ENCODE measurements at places on chromosomes 7 and 10.

DNA sequence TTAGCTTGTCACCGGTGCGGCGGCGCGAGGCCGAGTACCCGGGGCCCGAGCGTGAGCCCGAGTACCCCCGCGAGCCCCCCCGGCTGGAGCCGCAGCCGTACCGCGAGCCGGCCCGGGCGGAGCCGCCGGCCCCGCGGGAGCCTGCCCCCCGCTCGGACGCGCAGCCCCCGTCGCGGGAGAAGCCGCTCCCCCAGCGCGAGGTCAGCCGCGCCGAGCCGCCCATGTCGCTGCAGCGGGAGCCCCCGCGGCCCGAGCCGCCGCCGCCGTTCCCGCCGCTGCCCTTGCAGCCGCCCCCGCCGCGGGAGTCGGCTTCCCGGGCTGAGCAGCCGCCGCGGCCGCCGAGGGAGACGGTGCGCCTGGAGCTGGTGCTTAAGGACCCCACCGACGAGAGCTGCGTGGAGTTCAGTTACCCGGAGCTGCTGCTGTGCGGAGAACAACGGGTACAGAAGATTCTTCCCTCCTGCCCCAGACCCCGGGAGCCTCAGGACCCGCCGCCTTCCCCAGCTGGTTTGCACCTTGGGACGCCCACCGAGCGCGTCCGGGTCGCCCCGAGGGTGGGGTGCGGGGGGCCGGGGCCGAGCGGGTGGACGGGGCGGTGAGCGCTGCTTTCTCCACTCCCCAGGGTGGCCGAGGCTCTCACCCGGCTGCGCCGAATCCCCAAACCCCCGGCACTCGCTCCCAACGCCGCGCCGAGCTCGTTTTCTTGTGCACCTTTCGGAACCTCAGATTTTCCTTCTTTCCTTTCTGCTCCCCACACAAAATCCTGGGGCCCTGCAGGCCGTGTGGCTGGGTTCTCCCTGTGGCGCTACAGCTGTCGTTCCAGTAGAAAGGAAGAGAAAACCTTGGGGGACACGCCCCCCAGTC, 708 bp downstream of the UBN2 start:
- DNase-seq: peak; percentile 30

DNA sequence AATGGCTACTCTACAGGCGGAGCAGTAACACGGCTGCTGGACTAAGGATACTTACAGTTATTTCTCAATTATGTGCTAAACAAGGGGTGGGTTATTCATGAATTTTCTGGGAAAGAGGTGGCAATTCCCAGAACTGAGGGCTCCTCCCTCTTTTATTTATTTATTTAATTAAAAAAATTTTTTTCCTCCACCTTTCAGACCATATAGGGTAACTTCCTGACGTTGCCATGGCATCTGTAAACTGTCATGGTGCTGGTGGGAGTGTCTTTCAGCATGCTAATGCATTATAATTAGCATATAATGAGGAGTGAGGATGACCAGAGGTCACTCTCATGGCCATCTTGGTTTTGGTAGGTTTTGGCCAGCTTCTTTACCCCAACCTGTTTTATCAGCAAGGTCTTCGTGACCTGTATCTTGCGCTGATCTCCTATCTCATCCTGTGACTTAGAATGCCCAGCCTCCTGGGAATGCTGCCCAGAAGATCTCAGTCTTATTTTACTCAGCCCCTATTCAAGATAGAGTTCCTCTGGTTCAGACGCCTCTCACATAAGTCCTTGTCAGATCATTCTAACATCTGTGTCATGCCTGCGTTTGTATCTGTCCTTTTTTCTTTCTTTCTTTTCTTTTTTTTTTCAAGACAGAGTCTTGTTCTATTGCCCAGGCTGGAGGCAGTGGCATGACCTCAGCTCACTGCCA, 15.9 kb upstream of the STOX1 start:
- no peak for DNase-seq

DNA sequence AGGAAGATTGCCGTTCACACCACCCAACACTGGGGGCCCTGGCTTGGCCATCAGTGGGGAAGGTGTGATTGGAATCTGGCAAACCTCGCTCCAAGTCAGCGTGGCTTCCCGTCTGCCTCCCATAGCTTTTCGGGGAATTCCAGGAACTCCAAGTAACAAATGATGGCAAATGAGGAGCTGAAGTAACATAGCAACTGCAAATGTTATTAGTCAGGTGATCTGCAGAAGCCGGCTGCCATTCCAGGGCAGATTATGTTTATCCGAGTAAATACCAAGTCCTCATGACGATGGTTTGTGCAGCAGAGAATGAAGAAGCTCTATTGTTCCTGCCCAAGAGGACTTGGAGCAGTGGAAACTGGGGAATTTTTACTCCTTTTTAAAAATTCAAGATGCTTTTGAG, 270.5 kb upstream of the PODXL start:
- DNase-seq: no peak

DNA sequence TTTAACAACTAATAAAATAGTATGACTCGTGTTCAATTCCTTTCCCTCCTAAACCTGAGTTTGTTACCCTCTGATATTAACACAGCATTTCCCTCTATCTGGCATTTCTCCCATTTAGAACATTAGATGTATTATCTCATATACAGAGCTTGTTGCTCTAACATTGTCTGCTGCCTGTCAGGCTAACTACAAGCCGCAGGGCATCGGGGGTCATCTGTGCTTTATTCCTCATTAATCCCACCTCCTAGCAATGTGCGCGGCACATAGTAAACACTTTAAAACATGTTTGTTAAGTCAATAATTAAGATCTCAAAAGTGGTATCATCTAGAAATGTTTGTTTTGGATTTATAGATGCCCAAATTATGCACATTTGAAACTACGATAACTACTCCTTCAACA, 52.9 kb upstream of the NEBL start:
- DNase-seq: no peak

DNA sequence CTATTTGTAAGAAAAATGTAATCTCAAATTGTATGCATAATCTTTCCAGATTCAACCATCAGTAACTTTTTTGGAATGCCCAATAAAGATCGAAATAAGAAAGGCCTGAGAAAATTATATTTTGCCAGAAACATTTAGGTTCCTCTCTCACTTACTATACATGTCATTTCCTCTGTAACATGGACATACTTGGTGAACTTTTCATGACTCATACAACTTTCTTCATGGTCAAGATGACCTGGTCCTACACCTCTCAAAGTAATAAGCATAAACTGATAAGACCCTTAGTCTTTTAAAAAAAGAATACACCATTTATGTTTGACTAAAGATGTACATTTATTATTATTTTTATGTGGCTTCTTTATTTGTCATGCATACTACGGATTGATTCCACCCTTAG, 125.3 kb downstream of the REEP3 start:
- no peak for DNase-seq

- DNase-seq: no peak
These were observed 33.0 kb downstream of the STAM start for GRCh38 chr10:17676919-17677318.

- DNase-seq: no peak
These were observed 35.2 kb downstream of the FAM53B start for GRCh38 chr10:124708922-124709520.

DNA sequence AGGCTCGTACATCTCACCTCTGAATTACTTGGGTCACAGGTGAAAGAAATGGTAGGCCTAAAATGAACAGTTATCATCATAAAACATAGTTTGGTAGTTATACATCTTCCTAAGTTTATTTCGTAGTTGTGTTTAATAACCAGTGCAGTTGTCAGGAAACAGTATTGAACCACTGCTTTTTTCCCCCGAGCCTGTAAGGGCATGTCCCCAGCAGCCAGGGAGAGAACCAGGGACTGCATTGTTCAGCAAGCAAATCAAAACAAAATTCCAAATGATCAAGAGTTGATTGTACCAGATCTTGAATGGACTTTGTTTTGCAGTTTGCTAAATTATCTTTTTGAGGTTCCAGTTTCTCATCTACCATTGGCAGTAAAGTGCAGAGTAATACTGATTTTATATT, 2.4 kb downstream of the EIF4H start:
- DNase-seq: no peak
